ENCODE measurements at places on chromosomes 3 and 15.

DNA sequence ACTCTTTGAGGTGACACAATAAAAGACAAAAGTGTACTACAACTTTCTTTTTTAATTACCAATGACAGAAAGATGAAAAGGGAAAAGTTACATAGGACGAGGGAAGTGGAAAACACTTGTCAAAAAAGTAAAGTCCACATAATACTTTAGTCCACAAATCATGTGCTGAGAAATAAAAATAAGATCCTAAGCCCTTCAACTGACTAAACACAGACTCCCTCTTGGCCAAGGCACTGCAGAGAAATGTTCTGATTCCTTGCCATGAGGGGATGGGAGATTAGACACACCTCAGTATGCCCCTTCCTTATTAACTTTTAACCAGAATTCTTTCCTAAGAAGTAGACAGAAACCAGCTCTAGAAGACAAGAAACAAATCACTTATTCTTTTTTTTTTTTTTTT lies 59.5 kb upstream of the TGFBR2 start:
- no peak for DNase-seq

- no peak for DNase-seq
Measured at GRCh38 chr3:172166890-172167289, 127.5 kb downstream of the FNDC3B start.

GRCh38 chr3:94076055-94076454 lies 13.2 kb downstream of the NSUN3 start:
- no peak for DNase-seq

GRCh38 chr15:91861223-91861622 lies 7.7 kb downstream of the SLCO3A1 start:
- peak; percentile 73 for DNase-seq
